NCI-H2171 treated with DMSO at 0.1 percent for 48 hours (cell line): ENCODE measurements at places on chromosomes 16 and 17.

- DNase-seq, result no peak
These were observed 43.7 kb downstream of the PKD1L3 start for GRCh38 chr16:71956486-71956885.

GRCh38 chr17:79941088-79942010 lies 94.3 kb downstream of the TBC1D16 start:
- no peak for DNase-seq

- no peak for DNase-seq
These were observed 15.9 kb upstream of the CYTH1 start for GRCh38 chr17:78797691-78798585.

DNA sequence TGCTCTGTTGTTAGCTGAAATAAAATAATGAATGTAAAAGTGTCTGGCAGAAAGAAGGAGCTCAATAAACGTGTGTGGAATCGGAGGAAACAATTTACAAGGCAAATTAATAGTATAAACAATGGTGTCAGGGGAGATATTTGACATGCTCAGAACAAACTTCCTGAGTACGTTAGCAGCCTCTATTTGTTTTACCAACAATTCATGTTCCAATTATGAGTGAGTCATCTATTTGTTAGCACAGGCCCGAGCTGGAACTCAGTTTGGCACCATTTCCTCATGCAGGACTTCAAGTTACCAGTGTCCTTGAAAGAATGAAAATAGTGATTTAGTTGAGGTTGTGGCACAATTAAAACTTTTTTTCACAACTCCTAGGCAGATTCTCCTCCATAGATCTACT lies 9.1 kb downstream of the ASIC2 start:
- no peak for DNase-seq

GRCh38 chr16:4239020-4239419 lies 2.9 kb downstream of the SRL start:
- no peak for DNase-seq

DNA sequence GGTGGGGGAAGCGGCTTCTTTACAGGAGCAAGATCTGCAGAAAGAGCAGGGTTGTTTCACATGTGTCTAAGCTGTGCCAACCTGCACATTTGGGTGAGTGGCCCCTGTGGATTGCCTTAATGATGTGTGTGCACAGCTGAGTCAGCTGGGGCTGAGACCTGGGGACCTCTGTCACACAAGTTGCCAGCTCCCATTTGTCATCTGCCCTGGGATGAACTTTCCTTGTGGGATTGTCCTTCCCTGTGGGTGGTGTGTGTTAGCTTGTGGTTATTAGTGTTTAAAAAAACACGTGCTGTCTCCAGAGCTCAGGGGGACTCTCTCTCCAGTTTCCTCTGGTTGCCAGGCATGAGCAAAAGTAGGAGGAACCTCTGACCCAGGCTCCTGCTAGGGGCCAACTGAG lies 400.5 kb upstream of the CCL2 start:
- DNase-seq, result no peak

DNA sequence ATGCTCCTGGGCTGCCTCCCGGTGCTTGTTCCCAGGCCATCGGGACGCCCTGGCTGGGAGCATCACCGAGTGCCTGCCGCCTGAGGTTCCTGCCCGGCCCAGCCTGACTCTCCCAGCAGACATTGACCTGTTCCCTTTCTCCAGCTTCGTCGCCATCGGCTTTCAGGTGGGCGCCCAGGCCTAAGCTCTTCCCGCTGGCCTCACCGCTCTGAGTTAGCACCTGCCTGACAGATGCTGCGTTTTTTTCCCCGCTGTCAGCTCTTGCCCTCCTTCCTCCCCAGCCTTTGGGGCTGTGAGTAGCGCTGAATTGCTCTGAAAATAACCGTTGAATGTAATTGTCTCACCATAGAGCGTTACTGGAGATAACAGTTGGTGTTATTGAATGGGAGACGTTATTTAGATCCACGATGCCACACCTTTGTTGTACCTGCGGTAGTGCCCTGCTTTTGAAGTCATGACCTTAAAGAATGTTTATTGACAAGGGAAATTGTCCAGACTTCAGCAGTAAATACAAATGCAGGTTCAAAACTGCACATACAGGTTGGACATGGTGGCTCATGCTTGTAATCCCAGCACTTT lies 21.3 kb upstream of the SMIM5 start:
- DNase-seq, result peak; percentile 22

DNA sequence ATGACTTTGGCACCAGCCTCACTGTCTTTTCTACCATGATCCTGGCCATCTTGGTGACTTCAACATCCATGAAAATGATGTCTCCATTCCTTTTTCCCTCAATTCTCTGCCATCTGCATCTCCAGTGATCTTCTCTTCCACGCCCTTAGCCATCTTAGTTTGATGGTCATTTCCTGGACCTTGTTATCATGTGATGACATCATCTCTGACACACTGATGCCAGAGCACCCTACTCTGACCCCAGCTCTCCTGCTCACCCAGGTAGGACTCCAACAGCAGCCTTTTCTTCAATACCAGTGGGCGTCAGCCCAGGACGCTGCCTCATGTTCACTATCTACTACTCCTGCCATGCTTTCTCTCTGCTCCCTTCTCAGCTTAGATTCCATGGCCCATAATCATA lies 83.2 kb downstream of the ZZEF1 start:
- DNase-seq, result no peak

GRCh38 chr16:85181739-85182129 lies 69.5 kb upstream of the CIBAR2 start:
- DNase-seq, result no peak

GRCh38 chr16:53022374-53022773 lies 30.3 kb downstream of the CHD9NB start:
- DNase-seq, result peak; percentile 83

DNA sequence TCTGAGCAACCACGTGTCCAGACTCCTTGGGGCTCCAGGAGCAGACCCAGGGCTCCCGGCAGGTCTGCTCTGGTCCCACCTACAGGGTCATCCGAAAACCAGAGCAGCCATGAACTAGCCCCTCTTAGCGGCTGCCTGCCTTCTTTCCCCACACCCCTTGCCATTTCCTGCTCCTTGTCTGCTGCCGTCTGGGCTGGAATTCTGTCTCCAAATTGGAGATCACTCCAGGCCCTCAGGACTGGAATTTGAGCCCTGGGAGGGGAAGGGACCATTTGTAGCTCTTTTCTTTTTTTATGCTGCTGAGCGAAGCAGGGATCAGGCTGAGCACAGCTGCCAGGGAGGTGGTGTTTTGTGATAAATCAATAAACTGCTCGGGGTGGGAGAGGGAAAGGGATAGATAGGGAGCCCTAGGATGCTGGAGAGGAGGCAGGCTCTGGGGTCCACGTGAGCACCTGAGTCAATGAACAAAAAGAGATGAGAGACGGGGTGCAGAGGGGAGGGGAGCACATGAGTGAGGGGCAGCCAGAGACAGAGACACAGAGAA lies 257.5 kb downstream of the ENGASE start:
- peak; percentile 89 for DNase-seq

GRCh38 chr17:65085397-65085796 lies 28.9 kb upstream of the GNA13 start:
- peak; percentile 12 for DNase-seq

- DNase-seq, result no peak
These were observed 53.6 kb downstream of the WNT3 start for GRCh38 chr17:46764709-46765401.
